ENCODE measurements at places on chromosomes 5 and 9.

- no peak for DNase-seq
Measured at GRCh38 chr9:114937516-114937915, 7.1 kb upstream of the TNFSF8 start.

DNA sequence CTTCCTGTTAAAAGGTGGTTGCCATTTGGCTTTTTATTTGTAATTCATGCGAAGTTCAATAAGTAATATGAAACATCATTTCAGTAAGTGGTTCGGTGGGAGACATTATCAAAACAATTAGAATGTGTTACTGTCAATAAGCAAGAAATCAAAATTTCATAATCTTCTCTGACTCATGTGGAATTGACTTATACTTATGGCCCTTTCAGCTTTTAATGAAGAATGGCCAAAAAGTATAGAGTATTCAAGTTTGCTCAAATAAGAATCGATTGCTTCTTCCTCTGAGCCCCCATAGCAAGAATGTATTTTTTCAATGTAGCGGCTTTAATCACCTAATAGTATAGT, 174.5 kb downstream of the AOPEP start:
- no peak for DNase-seq

DNA sequence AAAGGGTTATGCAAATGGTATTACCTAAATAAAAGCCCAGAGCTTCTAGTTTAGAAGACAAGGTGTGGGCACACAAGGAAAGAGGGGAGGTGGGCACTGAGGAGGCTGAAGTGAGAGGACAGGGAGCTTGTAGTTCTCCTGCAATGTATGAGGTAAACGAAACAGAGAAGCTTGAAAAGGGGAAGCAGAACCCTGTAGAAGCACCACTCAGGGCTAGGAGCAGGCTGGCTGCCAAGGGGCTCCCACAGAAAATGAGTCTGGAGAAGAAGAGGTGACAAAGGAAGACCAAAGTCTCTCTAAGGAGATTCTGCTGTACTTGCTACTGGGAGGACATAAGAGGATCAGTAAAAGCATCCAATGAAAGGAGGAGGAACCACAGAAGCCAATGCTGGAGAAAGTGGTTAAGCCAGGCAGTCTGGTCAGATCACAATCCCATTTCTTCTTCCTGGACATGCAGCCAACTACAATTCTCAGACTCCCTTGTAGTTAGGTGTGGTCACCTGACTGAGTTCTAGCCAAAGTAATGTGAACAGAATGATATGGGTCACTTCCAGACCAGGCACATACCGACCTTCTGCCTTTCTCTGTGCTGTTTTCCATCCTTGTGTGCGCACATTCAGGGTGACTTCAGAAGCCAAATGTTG, 174.5 kb upstream of the MAP3K1 start:
- peak; percentile 69 for DNase-seq

- DNase-seq: no peak
Measured at GRCh38 chr5:43000111-43000840, 39.8 kb downstream of the ANXA2R start.

DNA sequence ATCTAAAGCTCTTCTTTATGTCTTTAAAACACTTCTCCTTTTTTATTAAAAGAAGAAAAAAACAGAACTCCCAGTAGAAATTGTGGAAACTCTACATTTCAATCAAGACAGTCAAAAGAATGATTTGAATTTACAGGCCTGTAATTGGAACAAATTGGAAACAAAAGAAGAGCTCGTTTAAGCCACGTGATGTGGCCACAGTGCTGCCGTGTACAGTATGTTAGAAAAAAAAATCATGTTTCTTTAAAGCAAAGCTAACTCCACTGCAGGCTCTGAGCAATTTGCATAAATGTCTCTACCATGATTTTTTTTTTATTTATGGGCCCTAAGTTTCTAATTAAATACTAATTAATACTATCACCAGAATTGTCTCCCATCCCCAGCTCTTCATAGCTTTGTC, 325.6 kb downstream of the ZSWIM6 start:
- DNase-seq: no peak

Measured in sigmoid colon (tissue), 7 donors.